ENCODE measurements at places on chromosomes 7 and 10.
A peak's percentile ranks its signal among the peaks of the same experiment; 100 is the strongest.

DNA sequence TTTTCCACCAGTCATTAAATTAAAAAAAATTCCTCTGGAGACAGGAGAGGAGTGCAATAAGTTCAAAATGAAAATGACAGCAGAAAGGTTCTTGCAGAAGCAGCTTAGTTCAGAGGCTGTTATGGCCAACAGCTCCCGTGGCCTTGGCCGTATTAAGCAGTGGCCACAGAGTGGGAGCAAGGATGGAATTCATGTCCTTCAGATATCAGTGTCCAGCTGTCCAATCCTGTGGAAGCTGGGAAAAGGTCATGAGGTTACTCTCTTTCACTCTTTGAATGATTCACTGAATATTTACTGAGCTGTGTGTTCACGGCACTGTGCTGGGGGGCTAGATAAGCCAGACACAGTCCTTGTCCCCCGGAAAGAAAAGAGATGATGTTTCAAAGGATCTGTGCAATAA, 231.8 kb downstream of the BMPER start:
- no peak for DNase-seq

- DNase-seq = peak; percentile 37
Measured at GRCh38 chr10:68543004-68543918, 15.9 kb upstream of the SLC25A16 start.

GRCh38 chr7:46581268-46581667, 660.2 kb upstream of the IGFBP3 start:
- DNase-seq = no peak

DNA sequence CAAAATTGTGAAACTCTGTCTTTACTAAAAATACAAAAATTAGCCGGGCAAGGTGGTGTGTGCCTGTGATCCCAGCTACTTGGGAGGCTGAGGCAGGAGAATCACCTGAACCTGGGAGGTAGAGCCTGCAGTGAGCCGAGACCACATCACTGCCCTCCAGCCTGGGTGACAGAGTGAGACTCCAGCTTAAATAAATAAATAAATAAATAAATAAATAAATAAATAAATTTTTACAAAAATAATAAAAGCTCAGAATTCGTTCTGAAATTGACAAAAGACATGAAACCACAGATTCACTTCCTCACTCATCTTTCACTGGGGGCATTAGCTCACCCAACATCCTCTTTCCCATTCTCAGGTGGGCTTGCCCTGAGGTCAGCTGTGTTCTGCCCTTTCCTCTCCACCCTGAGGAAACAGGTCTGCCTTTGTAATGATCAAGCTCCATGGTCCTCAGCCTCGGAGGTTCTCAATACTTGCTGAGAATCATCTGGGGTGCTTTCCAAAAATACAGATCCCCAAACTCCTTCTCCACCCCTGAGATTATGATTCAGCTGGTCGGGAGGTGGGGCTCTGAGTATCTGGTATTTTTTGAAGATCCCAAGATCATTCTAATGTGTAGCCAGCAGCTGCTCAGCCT, 29.2 kb upstream of the APBB1IP start:
- no peak for DNase-seq

DNA sequence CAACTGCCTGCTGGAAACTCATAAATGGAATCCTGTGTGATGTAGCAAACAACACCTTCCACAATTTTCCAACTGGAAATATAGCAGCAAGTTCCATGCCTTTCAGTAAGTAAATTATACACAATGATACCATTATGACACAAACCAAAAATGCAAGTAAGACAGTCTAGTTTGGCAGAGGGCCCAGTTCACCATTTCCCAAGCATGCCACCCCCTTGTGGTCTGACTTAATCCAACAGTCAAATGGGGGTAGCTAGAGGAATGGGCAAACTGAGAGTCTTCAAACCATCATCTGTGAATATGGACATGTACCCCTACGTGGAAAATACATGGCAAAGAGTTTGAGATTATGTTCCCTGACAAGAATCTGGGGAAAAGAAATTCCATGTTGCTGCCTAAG, 137.6 kb upstream of the VWC2 start:
- no peak for DNase-seq

GRCh38 chr7:102262546-102262945, 24.1 kb upstream of the SH2B2 start:
- no peak for DNase-seq

DNA sequence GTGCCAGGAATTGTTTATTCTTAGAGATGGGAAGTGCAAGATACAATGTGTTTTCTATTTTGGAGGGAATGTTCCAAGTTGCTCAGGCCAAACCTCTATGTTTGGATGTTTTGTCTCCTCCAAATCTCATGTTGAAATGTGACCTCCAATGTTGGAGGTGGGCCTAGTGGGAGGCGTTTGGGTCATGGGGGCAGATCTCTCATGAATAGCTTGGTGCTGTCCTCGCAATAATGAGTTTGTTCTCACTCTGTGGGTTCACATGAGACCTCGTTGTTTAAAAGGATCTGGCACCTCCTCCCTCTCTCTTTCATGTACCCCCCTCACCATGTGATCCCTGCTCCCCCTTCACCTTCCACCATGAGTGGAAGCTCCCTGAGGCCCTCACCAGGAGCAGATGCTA, 8.3 kb upstream of the GDF10 start:
- DNase-seq = no peak

DNA sequence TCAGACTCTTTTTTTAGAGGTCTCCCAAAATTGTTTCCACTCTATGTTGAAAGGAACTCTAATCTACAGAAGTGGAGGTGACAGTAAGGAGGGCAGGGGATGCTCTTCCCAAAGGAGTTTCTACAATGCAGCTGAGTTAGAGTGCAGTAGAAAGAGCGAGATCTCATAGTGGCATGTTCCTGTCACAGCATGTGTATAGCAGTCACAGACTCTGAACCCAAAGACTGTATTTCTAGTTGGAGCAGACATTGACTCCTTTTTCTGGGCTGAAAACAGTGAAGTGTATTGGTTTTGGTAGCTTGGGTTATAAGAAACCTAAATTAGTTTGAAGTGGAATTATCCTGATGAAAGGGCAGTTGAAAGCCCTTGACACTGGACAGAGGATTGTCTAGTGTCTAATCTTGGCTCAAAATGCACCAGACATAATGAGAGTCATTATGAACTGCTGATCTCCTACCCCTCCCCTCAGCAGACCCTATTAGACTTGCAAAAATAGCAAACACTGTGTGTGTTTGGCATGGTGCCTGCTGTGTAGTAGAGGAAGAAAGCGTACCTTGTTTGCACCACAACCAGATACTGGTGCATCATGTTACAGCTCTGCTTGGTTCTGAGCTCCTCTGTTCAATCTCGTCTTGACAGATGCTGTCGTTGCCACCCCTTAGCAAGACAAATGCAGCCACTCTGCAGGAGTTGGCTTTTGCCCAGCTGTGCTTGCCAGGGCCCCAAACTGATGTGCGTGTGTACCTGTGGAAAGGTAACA, 336.0 kb downstream of the AUTS2 start:
- no peak for DNase-seq

DNA sequence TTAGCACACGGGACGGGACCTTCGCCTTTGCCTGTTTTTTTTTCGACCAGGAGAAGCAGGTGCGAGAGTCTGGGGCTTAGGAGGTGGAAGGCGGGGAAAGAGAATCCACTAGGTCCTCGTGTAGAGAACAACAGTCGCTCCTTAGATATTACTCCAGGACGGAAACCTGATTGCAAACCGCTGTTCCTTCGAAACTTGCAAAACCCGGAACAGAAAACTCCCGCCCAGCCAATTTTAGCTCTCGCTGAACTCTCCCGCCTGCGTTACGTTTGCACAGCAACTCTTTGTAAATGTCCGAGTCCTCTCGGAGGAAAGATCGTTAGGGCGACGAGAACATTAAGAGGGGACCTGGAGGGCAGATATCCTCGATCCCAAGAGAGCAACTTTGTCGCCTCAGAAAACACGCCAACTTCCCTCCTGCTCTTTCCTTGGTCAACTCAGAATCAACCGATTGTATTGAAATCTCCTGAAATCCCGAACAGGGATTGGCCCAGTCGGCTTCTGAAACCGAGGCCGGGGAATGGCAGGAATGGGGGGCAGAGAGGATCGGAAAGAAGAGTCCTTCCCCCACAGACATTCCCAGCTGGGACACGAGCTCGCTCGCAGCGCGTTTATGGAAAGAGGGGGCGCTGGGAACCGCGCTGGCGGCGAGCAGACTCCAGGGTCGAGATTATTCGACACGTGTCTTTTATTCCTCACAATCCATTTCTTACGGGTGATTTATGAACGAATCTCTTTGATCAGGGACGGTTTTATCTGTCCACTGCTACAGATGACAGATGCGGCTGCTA, 9.9 kb downstream of the TWIST1 start:
- no peak for DNase-seq

GRCh38 chr7:85186521-85187241, at the start of gene SEMA3D:
TSS of gene SEMA3D (minus strand) at chr7:85187056. CDS start at chr7:85121891, 65,165 bp downstream.
- DNase-seq = peak; percentile 75

GRCh38 chr7:116569737-116570136, 44.9 kb downstream of the CAV1 start:
- DNase-seq = no peak

DNA sequence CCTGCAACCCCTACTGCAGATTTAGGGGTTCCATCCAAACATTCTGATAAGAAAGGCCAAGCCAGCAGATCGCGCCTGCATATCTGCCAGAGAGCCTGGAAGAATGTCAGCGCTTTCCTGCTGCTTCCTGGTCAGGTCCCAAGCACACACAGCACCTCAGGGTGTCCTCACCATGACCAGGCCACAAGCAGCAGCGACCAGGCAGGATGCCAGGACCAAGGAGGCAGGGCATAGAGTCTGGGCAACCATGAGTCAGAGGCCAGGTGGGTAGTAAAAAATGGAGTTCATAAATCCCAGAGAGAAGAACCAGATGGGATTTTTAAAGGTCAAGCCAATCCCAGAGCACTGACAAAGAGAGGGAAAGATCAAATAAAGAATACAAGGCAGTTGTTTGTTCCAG, 5.5 kb upstream of the FAM131B start:
- DNase-seq = no peak

DNA sequence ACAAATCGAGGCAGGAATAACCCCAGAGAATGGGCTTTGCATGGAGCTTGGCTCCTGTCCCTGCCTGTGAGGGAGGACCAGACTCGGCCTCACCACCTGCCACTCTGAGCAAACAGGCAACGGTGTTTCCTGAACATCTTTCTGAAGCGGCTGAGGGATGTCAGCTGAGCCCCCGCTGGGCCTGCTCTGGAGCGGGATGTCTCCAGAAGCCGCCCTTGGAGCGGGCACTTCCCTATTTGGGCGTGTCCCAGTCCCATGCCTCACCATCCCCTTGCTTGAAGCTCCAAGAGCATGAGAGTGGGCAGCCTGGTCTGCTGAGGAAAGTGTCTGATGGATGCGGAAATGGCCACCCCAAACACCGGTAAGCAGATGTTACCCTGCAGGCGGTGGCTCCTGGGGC, 10.2 kb downstream of the ALKBH4 start:
- DNase-seq = no peak

DNA sequence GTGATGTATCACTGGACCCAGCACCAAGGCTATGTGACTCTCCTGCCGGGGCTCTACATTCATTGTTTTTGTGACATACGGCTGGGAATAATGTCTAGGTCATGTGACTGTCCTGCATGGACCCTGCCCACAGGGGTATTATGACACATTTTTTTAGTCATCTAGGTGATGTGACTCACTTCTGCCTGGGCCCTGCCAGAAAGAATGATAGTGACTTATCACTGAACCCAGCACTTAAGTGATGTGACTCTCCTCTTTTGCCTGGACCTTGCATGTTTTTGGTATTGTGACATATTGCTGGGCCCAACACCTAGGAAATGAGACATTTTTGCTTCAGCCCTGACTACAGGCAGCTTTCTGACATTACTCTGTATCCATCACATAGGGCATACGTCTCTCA, 51.1 kb upstream of the ZNF107 start:
- no peak for DNase-seq

DNA sequence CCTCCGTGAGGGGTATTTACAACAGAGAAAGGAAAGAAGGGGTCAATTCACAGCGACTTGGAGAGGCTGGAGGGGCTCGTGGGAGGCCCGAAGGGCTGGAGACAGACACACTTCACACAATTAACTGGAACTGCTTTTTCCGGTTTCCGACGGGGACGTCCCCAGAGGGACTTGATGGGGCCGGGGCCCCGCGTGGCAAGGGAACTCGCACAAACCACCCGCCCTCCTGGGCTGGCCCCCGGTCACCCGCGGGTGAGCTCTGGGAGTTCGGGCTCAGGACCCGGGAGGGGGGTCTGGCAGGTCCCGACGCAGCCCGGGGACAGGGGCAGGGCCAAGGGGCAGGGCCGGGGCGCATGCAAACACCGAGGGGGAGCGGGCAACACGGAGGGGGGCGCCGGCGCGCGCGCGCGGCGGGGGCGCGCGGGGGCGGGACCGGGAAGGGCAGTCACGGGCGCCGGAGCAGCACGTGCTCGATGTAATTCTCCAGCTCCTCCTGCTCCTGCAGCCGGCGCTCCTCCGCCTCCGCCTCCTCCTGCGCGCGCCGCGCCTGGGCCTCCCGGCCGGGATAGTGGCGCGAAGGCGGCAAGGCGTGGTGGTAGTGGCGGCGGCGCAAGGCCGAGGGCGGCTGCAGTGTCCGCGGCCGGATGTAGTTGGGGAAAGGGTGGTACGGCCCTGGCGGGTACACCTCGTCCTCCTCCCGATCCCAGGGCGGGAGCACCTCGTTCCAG, 2.7 kb downstream of the VGF start:
- no peak for DNase-seq

GRCh38 chr7:18521945-18522566, 26.5 kb downstream of the HDAC9 start:
- no peak for DNase-seq

- DNase-seq = no peak
Measured at GRCh38 chr10:11668847-11669610, 57.6 kb upstream of the USP6NL start.

DNA sequence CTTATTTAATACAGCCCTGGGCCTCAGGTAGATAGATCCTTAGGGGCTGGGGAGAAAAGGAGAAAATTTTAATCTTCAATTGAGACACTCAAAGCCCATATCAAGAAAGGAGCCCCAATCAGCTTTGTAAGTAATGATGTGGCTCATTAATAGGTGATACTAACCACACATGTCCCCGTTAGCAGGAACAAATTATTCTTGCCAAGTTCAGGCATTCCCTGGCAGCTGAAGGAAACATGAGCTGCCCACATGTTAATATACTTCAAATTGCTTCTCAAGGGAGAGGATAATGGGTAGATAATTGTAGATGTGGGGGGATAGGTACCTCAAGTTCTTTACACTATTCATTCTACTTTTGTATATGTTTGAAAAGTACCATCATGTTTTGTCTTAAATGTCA, 14.5 kb downstream of the IFIT5 start:
- DNase-seq = no peak

DNA sequence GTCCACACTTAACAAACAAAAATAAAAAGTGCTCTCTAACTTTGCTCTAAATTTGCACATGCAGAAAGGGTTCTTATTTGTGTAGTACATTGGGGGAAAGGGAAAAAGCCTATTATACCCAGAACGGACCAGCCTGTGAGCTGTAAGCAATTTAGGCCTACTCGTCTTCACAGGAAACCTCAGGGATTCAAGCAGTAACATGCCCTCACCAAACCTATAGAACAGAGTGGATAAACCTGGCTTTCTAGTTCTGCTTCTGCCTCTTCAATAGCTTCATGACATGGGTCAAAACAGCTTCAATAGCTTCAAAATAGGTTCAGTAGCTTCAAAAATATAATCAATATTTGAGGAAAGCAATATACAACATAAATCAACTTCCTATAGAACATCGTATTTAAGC, 163.7 kb downstream of the ARL4A start:
- DNase-seq = no peak

Measured in A549 (cell line).